ENCODE measurements at places on chromosomes 6 and 20. TPM values are rescaled to one million over a fixed set of nuclear protein-coding genes. Genes with fewer than 3 reads are reported as not detected.

GRCh38 chr6:1044040-1044836 is 267.7 kb upstream of the FOXQ1 start:
- H3K27ac ChIP-seq: no peak overlapping the region
- no peaks in the 10 kb centered on the region for H3K4me1 ChIP-seq
- DNase-seq: no peak
- no peak overlapping the region for H3K4me3 ChIP-seq
- H3K36me3 ChIP-seq: no peaks in the 10 kb centered on the region
- H3K27me3 ChIP-seq: no peaks in the 10 kb centered on the region

GRCh38 chr20:56860413-56860812 is 231.3 kb downstream of the TFAP2C start:
- H3K4me3 ChIP-seq: no peak overlapping the region
- no peaks in the 10 kb centered on the region for H3K36me3 ChIP-seq
- no peaks in the 10 kb centered on the region for H3K27me3 ChIP-seq
- H3K27ac ChIP-seq: no peak overlapping the region
- H3K4me1 ChIP-seq: peaks cover 9% of the 10 kb centered on the region
- no peak for DNase-seq

DNA sequence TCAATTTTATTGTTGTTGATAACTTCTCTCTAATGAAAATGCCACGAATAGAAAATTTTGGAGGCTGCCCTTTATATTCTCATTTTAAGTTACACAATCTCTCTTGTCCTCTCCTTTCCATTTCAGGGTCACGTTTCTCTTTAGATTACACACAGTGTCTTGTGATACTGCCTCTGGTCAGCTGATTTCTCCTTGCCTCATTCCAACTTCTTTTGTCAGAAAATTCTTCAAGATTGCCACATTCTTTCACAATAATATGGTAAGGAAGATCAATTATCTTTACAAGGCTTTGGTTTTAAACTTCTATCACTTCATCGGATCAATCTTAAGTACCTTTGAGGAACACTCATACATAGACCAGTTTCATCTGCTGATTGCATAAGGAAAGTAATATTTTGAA is 370.3 kb downstream of the RFPL4B start:
- no peaks in the 10 kb centered on the region for H3K36me3 ChIP-seq
- H3K4me3 ChIP-seq: no peak overlapping the region
- no peak for DNase-seq
- H3K27ac ChIP-seq: no peak overlapping the region
- H3K4me1 ChIP-seq: no peaks in the 10 kb centered on the region
- H3K27me3 ChIP-seq: no peaks in the 10 kb centered on the region

DNA sequence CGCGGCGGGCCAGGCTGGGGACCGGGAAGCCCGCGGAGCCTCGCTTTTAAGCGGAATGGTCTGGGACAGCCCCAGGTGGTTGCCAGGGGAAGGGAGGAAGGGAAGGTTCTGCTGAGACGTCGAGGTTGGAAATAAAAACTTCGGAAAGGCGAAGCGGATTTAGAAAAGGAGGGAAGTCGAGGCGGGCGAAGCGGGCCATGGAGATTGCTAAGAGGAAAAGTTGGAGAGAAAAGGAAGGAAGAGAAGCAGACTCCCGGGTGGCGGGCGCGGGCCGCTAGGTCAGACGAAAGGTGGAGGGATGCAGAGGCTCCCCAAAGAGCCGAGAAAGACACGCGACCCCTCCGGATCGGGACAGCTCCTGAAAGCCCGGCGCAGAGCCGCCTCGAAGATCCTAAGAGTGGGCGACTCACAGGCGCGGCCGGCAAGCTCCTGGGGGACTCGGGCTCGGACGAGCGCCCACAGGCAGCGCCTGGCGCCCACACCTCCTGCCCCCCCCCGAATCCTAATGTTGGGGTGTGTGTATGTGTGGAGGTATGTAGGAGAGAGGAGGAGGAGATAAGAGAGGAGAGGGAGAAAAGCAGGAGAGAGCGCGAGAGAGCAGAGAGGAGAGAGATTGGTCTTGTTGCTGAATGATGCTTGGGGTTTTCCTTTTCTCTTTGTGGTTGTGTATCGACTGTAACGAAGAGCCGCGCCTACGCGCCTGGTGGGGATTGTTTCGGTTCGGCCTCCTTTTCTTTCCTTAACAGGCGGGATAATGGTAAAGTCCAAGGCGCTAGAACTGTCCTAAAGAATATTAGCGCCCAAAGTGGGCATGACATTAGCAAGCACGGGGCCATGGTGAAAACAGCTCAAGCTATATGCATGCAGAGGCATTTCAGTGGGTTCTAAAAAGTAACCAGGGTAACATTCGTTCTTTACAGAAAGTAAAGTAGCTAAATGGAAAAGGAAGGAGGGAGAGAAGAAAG is 1.5 kb downstream of the TFAP2B start:
- H3K27ac ChIP-seq: peak overlapping the region; percentile 1
- DNase-seq: peak; percentile 51
- peaks cover 18% of the 10 kb centered on the region for H3K4me1 ChIP-seq

DNA sequence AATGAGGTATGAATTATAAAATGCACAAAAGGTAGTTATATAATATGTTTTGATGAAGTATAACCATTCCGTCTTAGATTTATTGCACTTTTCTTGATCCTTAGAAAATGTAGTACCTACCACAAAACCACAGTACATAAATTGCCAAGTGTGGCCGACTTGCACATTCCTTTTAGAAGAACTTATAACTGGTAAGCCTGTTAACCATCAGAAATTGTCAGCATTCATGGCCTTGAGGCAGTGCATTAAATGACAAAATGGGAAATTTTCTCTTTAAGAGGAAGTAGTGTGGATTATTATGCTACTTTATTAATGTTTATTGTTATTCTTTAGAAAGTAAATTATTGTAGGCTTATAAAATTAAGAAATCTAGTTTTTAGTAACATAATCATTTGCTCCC is 29.6 kb downstream of the TAB2 start:
- H3K27me3 ChIP-seq: no peaks in the 10 kb centered on the region
- no peaks in the 10 kb centered on the region for H3K36me3 ChIP-seq
- no peak overlapping the region for H3K27ac ChIP-seq
- no peak for DNase-seq
- no peak overlapping the region for H3K4me3 ChIP-seq

GRCh38 chr6:17178754-17179529 is 77.1 kb downstream of the STMND1 start:
- H3K36me3 ChIP-seq: no peaks in the 10 kb centered on the region
- no peaks in the 10 kb centered on the region for H3K4me1 ChIP-seq
- no peaks in the 10 kb centered on the region for H3K27me3 ChIP-seq
- no peak overlapping the region for H3K27ac ChIP-seq

- H3K36me3 ChIP-seq: peaks cover 17% of the 10 kb centered on the region
- H3K27ac ChIP-seq: no peak overlapping the region
- no peaks in the 10 kb centered on the region for H3K4me1 ChIP-seq
- no peak overlapping the region for H3K4me3 ChIP-seq
- DNase-seq: no peak
- H3K27me3 ChIP-seq: no peaks in the 10 kb centered on the region
These were observed 107.4 kb downstream of the RPP40 start for GRCh38 chr6:4896401-4896800.

DNA sequence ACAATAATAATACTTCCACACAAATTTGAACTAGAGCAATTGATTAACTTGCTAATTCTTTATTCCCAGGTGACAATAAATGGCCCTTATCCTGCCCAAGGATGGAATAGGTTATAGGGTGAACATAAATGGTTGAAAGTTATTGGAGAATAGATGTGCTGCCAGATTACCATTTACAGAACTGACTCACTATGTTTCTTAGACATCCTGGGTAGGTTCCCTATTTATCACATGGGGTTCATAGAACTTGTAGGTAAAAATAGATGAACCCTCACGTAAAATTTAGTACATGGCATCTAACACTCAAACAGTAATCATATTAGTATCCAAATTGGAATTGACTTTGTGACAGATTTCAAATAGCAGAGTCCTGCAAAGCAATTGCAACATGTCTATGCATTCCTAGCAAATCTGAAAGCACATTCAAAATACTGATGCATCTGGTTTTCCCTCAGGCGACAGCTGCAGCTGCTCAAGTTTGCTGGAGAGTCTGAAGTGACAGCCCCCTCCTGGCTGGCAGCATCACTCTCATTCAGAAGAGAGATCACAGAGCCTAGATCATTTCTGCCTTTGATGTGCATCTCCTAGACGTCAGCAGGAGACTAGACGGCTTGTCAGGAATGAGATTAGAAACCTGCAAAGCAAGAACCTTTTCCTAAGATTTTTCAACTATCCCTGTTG is 80.2 kb upstream of the RNF217 start:
- H3K4me1 ChIP-seq: no peaks in the 10 kb centered on the region
- no peak overlapping the region for H3K27ac ChIP-seq
- DNase-seq: peak; percentile 44
- no peak overlapping the region for H3K4me3 ChIP-seq
- no peaks in the 10 kb centered on the region for H3K36me3 ChIP-seq
- H3K27me3 ChIP-seq: no peaks in the 10 kb centered on the region

DNA sequence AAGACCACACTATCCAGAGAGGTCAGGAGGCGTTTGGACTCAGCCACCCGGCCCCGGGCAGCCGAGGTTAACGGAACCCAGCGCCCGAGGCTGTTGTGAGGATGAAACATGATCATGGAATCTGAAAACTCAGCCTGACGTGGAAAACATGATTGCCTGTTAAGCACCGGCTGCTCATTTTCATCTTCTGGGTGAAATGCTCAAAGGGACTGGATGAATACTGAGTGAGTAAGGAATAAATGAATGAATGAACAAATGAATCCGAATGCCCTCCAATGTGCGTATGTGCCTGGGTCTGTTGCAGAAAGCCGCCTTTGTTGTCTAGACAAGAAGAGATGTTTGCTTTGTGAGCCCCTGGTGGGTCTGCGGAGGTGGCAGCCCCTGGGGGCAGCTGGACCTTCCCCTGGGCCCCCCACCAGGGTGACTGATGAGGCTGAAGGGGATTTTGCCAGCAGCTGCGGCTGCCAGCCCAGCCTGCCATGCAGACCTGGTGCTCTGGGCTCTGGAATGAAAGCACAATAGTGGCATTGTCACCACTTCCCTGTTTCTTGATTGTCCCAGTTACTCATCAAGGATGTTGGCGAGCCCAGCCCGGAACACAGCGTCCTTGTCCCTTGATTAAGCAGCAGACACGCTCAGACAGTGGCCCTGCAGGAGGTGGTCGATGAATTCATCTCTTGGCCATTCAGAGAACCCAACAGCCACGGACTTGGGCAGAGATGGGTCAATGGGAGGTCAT is 211.1 kb downstream of the ANKRD60 start:
- H3K36me3 ChIP-seq: no peaks in the 10 kb centered on the region
- DNase-seq: peak; percentile 46
- H3K27me3 ChIP-seq: no peaks in the 10 kb centered on the region
- H3K27ac ChIP-seq: peak overlapping the region; percentile 64

Gene PHACTR2
- total RNA-seq: 157 TPM

Gene MEI4
- 1.7 TPM for total RNA-seq

Gene IRAK1BP1
- 16.8 TPM for total RNA-seq

Gene TTI1
- total RNA-seq: 25.9 TPM

Gene CLPSL2
- total RNA-seq: not detected

Gene NRN1
- total RNA-seq: 27.4 TPM

Gene ZSCAN16
- total RNA-seq: 9.5 TPM

Gene GJA1
- 568 TPM for total RNA-seq

Gene SNHG17
- 10.2 TPM for total RNA-seq
